Renal cortex interstitium (tissue), 15 donors: ENCODE measurements at places on chromosomes 5 and 9.
A peak's percentile ranks its signal among the peaks of the same experiment; 100 is the strongest.

DNA sequence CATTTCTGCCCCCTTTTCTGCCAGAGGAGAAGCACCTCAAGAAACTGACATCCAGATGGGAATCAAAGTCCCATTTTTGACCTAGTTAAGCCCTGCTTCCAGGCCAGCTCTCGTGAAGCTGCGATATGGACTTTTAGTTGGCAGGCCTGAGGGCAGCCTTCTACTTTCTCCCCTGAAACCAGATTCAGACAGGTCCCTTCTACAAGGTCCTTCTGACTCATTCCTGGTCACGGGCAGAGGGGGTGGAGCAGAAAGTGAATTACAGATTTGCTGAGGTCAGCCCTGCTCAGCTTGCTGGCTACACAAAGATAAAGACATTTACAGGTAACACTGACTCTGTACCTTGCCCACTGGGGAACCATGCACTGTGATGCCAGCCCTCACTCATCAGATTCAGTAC, 52.8 kb upstream of the TUT7 start:
- no peak for DNase-seq

GRCh38 chr5:74433255-74433895, 207.2 kb downstream of the ENC1 start:
- no peak for DNase-seq

GRCh38 chr9:133792721-133793470, 54.7 kb upstream of the SARDH start:
- peak; percentile 35 for DNase-seq

DNA sequence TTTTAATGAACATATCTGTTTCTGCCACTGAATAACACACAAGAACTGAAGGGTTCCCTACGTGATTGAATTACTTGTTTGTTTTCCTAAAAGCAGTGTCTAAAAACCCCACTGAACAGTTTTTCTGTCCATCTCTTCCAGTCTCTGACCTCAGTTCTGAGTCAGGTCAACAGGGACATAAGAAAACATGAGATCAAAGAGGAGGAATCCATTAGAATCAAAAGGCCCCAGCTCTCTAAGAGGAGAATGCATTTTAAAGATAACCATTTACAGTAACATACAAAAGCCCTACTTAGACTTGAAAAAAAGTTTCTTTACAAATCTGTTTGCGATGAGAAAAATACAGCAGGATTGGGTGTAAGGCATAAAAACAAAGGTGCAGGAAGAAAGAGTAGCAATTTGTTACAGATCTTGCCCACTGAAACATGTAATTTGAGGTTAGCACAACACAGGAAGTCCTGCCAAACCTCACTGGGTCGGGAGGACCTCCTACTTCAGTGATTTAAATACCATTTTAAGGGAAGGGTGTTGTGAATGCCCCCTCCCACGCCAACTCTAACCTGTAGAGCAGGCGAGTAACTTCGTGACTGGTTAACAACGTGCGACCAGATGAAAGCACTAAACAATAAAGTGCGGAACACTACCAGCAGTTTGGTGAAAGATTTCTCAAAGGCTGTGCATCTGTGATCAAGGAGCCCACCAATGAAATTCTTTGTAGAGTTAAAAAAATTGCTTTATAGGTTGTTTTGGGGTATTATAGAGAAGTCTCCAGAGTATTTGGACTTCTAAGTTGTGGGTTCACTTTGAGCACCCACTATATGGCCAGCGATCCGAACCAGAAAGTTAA, 1.3 kb downstream of the QSOX2 start:
- DNase-seq = no peak

GRCh38 chr9:19998153-19998552, 209.3 kb upstream of the SLC24A2 start:
- DNase-seq = no peak

- no peak for DNase-seq
These were observed 17.5 kb downstream of the SPOCK1 start for GRCh38 chr5:137481596-137481995.

DNA sequence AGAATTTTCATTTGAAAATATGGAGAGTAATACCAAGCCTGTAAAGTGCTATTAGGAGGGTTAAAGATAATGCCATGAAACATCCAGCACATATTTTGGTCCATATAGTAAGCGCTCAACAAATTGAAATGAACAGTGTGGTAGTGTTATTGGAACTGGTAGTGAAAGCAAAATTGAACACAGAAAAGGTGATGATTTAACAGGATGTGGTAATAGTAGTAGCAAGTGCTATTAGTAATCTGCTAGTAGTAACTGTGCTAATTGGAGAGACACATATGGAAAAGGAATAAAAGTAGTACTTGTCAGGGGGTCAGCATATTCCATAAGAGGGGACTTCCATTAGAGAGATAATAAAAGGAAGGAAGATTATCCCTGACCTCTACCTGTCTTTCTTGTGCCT, 187.3 kb downstream of the HTR1A start:
- DNase-seq = no peak

- no peak for DNase-seq
These were observed 568.7 kb upstream of the RGMB start for GRCh38 chr5:98204798-98205197.

GRCh38 chr9:117412006-117412715, 2.7 kb downstream of the ASTN2 start:
- DNase-seq = no peak

DNA sequence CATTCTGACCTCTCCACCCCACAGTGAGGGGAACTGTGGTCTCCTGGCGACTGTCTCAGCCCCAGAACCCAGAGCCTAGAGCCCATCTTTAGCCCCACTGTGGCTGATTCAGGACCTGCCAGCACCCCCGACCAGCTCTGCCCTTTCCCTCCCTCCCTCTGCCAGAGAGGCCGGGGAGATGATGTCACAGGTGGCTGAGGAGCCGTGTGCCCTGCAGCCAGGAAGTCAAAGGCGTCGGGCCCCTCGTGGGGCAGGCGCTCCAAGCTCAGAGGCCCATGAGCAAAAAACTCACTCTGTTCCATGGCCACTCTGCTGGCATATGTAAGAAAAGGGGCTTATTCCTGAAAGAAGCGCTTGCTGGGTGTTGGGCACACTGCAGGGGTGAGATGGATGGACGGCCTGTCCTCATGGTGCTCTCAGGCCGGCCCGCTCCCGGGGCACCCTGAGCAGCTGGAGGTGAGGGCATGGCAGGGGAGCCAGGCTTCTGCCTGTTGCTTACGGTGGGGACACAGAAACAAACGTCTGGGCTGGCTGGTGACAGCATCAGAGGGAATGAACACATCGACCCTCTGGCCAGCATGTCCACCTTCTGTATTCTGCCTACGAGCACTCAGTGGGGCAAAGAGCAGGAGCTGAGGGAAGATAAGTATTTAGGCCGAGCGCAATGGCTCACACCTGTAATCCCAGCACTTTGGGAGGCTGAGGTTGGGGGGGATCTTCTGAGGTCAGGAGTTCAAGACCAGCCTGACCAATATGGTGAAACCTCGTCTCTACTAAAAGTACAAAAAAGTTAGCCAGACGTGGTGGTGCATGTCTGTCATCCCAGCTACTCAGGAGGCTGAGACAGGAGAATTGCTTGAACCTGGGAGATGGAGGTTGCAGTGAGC, 41.1 kb downstream of the LAMC3 start:
- DNase-seq = no peak

GRCh38 chr9:73753171-73753570, 601.5 kb downstream of the ANXA1 start:
- no peak for DNase-seq

GRCh38 chr5:178808886-178809285, 50.9 kb upstream of the ZNF354B start:
- DNase-seq = peak; percentile 13

DNA sequence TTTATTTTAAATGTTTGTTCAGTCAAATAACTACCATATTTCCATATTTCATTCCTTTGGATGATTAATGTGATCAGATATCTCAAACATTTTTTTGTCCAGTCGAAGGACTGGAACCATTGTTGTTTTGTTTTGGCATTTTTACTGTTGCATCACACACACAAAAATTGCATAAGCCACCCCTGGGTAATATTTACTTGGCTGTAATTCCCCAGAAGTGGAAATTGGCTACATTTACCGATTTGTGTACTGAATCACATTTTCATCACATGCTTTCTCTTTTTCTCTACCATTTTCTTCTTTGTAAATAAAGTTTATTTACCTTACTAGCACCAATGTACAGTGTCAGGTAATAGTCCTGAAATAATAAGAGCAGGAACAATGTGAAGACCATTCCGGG, 1729.7 kb upstream of the WWC1 start:
- DNase-seq = no peak

- peak; percentile 37 for DNase-seq
These were observed 72.1 kb upstream of the ARAP3 start for GRCh38 chr5:141753971-141754713.

- no peak for DNase-seq
These were observed 109.1 kb downstream of the CDH10 start for GRCh38 chr5:24535646-24536045.

GRCh38 chr5:68159224-68159951, 56.2 kb upstream of the PIK3R1 start:
- DNase-seq = no peak

DNA sequence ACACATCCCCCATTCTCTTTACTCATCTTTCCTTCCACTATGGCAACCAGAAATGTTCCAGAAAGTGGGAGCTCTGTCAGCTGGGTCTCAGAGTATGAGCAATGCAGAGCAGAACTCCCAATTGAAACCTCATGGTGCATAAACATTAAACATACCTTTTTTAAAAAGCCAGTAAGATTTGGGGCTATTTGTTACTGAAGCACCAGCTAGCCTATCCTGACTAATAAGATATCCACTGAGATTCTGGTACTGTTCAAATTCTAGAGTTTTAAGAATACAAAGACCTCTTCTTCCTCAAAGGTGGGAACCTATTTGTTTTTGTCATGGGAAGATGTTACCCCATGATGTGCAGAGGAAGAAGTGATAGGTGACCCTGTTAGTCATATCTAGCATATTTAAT, 46.1 kb upstream of the EGFLAM start:
- no peak for DNase-seq

GRCh38 chr9:70987986-70988385, 133.4 kb downstream of the TRPM3 start:
- DNase-seq = no peak

DNA sequence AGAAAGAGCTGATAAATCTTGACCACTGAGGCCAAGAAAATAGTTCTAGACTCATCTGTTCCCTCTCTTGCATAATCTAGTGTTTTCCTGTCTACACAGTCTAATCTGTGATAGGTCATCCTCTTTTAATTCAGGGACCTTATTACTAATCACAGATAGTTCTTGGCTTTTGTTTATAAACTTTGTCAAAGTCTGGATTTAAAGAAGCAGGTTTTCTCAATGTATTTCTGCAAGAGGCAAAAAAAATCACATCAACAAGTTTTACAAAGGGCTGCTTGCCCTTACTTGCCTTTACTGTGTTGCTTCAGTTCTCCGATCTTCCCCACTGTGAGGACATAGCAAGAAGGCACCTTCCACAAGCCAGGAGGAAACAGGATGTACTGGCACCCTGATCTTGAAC, 43.9 kb upstream of the MTAP start:
- no peak for DNase-seq
